ENCODE measurements at places on chromosomes 2 and 18.

GRCh38 chr18:75483662-75484061, 56.2 kb upstream of the SMIM21 start:
- no peak for DNase-seq

GRCh38 chr18:36441426-36442240, 144.1 kb downstream of the FHOD3 start:
- no peak for DNase-seq

DNA sequence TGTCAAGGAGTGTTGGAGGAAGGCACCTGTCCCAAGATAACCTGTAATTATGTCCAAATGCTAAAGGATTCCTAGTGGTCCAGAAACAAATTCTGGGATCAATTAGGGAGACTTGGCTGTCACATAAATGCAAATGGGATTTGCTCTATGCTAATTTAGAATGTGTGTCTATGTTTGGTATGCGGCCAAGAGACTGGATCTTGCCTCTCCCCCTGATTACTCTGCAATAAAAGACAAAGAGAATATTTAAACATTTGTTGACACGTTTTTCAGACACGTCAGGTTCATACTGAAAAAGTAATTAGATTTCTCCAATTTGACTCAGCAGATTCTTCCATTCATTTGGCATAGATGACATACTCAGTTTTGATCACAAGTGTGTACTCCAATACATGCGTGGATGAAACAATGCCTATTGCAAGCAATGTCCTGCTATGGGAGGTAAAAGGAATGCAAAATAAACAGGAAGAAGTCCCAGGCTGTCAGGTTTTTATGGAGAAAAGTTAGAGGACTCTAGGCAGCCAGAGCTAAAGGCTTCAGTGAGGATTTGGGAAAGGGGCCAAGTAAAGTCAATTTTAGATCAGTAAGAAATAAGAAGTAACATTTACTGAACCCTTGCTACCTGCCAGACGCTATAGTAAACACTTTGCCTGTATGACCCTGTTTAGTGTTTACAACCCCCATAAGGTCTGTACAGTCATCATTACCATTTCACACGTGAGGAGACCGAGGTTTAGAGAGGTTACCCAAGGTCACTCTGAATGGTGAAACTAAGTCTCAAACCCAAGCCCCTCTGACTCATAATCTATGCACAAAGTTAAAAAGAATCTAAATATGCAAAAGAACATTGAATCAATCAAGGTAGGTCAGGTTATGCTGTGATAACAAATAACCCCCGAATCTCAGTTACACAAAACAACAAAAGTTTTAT, 7.8 kb downstream of the ANTXR1 start:
- DNase-seq, result no peak

DNA sequence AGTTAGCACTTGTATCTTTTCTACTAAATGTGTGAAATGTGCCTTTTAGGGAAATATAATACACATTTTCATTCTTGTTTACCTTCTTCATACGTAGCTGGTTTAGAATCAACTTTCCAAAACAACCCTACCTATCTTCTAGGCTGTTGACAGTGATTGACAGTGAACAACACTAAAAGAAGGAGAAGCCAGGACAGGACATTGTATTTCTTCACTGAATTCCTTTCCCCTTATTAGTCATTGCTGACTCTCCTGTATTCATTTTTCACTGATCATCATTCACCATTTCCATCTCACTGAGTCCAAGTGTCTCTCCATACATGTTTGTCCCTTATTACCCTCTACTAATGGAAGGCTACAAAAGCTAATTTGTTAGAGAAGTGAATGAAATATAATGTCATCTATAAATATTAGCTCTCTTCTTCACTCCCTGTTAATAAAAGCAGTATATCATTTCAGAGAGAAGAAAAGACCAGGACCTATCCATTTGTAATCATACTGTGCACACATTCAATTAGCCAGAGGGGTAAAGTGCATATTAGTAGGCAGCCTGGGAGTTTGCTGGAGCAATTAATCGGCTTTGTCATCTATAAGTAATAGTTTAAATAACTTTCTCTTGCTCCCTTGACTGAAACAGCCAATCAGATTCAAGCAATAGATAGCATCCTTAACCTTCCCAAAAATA, 192.5 kb upstream of the FOSL2 start:
- no peak for DNase-seq

DNA sequence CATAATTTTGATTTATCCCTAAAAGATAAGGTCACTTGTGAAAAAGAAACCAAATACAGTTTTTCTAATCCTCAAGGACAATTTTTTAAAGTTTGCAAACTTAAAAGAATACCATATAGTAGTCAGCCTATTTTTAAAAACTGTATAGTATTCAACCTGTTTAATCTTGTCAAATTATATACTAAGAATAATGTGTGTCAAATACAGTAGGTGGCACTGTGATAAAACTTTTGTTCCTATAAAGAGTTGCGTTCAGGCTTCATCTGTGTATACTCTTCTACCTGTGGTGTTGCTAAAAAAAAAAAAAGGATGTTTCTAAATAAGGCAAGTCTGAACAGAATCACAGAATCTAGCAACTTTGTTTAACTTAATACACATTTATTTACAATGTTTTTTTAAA, 68.6 kb downstream of the CCDC138 start:
- no peak for DNase-seq
